T follicular helper cell (primary cell): ENCODE measurements at places on chromosomes 2 and 18.

- no peak for DNase-seq
Observed at GRCh38 chr2:101442042-101442666, 32.8 kb downstream of the RFX8 start.

- no peak for DNase-seq
Observed at GRCh38 chr2:184305105-184305504, 293.2 kb upstream of the ZNF804A start.

DNA sequence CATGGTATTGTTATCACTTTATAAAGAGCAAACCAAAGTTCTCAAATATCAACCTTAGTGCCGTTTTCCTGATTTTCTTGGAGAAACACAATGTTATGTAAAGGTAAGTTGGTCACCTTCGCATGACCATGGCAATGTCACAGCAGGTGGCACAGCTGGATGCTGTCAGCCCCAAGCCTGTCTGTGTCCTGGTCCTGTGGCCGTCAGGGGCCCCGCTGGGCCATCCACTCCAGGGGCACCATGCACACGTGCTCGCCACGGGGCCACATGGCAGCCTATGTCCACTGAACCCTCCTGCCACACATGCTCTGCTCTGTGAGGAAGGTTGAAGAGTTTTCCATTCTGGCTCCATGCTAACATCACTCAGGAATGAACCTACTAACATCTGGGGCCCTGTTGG is 85.9 kb downstream of the EIPR1 start:
- DNase-seq: no peak

- no peak for DNase-seq
Observed at GRCh38 chr18:10201659-10202058, 252.8 kb upstream of the APCDD1 start.

- no peak for DNase-seq
Observed at GRCh38 chr2:19187323-19188020, 171.0 kb downstream of the OSR1 start.

DNA sequence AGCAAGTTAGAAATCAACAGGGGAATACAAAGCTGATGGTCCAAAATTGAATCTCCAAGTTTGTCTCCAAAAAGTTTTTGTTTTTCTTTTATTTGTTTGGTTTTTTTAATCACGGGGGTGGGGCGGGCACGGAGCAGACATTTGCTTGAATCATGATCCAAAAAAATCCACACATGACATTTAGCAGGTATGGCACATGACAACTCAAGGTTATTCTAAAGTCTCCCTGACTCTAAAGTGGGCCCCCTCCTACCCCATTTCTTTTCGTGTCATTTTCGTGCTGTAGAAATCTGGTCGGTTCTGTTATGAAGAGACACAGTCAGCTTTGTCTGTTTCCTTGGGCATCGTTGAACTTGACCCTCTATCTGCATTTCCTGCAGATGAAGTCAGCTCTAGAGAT is 14.6 kb downstream of the RNU4ATAC start:
- no peak for DNase-seq

DNA sequence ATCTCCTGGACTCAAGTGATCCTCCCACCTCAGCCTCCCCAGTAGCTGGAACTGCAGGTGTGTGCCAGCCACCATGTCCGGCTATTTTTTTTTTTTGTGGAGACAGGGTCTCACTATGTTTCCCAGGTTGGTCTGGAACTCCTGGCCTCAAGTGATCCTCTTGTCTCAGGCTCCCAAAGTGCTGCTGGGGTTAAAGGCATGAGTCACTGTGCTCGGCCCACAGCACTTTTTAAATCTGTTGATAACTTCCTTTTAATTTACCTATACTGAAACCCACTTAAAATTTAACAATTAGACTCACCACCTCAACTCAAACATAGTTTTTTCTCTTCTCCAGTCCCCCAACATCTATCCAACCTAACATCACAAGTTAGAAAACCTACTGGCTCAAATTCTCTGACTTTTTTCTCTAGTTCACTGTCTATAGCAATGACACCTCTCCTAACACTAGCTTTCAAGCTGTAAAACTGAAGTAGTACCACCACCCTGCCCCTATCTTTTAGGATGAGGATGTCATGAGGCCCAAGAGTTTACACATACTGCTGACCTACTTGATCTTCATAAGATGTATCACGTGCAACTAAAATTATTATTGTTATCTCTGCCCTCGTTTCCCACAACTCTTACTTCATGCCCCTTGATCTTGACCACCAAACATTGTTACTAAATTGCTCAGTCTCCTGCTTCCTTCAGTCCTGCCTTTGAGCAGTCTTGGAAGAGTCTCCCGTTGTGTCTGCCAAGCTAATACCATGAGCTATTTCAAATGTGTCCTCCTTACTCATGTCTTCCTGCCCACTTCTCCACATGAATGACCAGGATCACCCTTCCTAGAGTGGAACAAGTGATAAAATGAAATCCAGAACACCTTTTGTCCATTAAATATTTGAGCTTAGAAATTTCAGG is 142.3 kb upstream of the ZFP36L2 start:
- no peak for DNase-seq

GRCh38 chr2:7899241-7899640 is 782.6 kb upstream of the ID2 start:
- DNase-seq: no peak

DNA sequence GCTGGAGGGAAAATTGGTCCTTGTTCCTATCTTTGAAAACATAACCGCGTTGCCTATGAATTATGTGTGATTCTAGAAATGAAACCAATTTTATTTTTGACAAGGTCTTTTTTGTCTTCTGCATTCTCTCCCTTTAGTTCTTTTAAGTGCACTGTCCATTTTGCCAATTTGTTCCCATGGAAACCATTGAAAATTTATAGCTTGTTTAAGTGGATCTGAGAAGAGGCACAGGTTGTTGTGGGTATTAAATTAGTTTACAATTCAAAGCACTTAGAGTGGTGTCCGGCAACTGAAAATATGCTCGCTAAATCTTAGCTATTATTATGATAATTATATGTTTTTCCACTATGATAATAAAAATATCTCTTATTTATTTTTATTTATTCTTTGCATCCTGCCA is 107.5 kb upstream of the FSHR start:
- DNase-seq: no peak

DNA sequence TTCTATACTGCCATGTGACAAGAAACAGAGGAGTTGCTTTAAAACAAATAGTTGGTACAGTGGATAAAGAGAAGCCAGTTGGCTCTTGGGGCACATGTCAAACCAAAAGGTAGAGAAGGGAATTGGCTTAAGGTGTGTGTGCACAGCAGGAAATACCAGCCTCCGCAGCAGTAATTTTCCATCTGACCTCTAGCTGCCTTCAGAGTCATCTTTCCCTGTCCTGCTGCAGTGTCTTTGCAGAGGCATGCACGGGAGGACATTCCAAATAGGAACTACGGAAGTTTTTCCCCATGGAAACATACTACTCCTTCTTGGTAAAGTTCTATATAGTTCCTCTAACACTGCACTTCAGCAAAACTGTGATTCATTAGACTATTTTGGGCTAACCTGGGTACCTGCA is 99.5 kb downstream of the RAB3GAP1 start:
- DNase-seq: no peak

DNA sequence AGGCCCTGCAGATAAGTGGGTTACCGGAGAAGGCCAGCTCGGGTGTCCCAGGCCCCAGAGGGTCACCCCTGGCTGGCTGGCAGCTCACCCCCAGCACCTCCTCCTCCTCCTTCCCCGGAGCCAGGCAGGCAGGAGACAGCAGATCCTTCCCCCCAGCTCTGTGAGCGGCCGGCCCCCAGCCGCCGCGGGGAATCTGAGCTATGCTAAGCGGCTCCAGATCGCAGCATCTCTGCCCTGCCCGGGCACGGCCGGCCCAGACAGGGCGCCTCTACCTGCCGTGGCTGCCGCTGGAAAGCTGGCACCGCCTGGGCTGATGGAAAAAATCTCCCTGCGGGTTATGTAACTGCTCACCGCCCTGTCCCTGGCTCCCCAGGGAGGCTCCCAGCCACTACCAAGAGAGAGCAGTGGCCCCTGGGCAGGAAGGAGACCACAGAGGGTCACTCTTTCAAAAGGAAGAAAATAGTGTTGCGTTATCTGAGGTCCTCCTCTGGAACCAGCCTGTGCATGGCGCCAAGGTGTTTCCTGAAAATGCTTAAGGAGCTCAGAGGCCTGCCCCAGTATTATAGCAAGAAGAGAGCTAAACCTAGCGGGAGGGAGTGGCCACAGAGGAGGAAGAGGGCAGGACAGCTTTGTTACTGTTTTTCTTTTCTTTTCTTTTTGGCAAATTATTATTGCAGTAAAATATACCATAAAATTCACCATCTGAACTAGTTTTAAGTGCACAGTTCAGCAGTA is 179.0 kb downstream of the SMAD7 start:
- no peak for DNase-seq

- DNase-seq: no peak
Observed at GRCh38 chr2:219553463-219553963, 9.7 kb downstream of the TMEM198 start.

- no peak for DNase-seq
Observed at GRCh38 chr2:164879901-164880535, 38.4 kb upstream of the COBLL1 start.

GRCh38 chr2:20986024-20986939 is 57.6 kb downstream of the APOB start:
- DNase-seq: no peak
